ENCODE measurements at places on chromosomes 7 and 10.

DNA sequence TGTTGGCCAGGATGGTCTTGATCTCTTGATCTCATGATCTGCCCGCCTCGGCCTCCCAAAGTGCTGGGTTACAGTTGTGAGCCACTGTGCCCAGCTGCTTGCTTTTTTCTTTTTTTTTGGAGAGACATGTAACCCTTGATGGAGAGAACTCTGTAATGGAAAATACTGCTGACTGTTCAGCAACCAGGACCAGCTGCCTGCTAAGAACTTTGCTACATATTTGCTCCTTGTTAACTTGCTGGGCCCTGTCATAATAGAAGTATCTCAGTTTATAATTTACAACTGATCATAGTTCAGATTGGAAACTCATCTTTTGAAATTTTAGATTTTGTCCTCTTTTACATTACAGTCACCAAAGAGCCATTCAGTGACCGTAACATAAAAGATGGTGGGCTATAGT lies 34.9 kb downstream of the TASOR2 start:
- no peak for DNase-seq

GRCh38 chr10:118901906-118902305 lies 127.6 kb upstream of the NANOS1 start:
- no peak for DNase-seq

DNA sequence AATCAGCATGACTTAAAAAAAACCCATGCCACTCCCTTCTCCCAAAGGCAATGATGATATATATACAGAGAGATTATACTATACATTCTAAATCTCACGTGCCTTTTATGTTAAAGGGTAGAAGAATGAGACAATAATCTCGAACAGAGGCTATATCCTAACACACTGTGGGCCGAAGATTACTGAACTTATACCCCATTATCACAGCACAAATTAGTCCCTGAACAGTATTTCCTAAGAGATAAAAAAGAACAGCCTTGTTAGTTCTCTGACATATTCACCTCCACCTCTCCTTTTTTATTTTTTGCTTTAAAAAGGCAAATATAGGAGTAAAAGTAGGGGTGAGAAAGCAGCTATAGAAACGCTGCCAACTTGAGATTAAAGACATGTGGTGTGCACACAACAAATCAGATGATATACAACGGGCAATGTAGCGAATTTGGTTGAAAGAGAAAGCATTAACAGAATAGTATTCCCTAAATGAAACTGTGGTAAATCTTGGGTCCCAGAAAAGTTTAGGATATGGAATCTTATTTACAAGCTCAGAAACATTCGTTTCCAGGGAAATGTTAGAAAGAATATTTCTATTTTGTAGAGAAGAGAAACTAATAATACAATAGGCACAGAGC lies 69.5 kb downstream of the JMJD1C start:
- DNase-seq, result no peak

DNA sequence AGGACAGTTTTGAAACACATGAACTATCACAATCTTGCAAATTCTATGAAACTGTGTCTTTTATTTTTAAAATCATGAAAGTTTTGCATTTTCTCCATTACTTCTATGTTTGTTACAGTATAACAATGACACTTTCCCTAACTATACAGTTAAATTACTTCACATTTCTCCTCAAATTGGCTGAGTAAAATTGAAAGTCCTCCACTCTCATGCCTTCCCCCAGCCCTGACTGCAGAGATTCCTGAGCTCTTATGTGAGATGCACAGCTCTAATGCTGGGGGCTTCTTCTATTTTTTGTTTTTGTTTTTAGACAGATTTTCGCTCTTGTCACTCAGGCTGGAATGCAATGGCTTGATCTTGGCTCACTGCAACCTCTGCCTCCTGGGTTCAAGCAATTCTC lies 22.7 kb upstream of the MAP3K8 start:
- DNase-seq, result no peak

DNA sequence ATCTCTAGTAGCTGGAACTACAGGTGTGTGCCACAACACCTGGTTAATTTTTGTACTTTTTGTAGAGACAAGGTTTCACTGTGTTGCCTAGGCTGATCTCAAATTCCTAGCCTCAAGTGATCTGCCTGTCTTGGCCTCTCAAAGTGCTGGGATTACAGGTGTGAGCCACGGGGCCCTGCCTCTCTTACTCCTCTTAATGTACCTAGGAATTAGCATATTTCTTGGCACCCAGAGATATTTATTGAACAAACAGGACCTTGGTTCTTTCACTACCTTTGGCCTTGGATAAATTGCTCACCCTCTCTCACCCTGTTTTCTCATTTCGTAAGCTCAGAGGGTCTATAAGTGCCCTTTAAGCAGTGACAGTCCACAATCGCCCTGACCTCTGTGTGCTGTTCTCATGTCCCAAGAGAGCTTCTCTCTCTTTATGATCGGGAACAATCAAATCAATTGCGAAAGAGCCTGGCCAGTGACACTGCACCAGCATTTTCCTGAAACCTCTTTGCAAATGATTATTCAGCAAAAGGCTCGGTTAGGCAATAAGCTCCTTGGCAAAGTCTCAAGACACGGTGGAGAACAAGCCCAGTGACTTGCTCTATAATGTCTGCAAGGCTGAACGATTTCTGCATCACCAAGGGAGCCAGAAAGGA lies 117.7 kb downstream of the APBB1IP start:
- no peak for DNase-seq

DNA sequence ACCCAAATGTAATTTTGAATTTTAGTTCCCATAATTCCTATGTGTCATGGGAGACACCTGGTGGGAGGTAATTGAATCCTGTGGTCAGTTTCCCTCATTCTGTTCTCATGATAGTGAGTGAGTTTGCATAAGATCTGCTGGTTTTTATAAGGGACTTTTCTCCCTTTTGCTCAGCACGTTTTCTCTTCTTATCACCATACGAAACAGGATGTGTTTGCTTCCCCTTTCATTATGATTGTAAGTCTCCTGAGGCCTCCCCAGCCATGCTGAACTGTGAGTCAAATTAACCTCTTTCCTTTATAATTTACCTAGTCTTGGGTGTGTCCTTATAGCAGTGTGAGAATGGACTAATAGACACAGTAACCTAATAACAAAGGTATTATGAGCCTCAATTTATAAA lies 36.1 kb upstream of the ZNF736 start:
- no peak for DNase-seq

DNA sequence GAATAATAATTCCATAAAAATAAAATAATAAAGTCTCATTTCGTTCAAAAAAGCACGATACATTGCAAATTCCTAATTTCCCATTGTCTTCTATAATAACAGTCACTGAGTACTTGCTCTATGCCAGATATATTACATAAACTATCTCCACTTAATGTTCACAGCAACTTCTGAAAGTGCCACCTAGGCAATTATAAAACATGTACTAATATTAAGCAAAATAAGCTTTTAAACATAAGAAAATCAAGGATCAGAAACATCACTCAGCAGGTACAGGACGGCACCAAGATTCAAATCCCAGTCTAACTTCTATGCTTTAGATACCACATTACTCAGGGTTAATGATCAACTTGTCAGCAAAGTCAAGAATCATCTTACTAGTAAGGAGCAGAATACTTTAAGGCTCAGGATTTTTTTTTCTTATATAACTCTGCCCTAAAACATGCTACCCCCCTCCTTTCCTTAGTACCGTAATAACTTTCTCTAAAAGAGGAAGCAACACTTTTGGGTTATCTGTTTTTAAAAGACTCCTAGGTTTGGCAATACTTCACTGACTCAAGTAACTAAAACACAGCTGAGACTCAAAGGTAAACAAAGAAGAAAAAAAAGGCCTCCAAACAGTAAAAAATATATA lies 51.3 kb downstream of the USP6NL start:
- DNase-seq, result no peak

DNA sequence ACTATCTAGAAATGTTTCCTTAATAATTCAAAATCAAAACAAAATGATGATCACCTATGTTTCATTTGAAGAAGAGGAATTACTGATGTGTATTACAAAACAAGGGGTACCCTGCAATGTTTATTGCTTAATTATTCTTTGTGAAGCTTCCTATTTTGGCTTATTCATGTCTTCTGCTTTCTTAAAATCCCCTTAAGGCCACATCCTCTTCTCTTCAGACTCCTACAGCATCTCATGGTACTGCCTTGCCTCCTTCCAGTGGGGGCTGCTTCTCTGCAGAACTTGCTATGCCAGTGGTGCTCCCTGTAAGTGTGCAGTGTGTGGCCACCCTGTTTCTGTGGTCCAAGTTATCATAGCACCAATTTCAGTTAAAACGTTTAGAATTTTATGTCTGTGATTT lies 35.0 kb downstream of the CCDC146 start:
- DNase-seq, result no peak

GRCh38 chr10:3231951-3232730 lies 59.6 kb upstream of the PITRM1 start:
- DNase-seq, result no peak

- no peak for DNase-seq
Observed at GRCh38 chr10:77062381-77062780, 575.2 kb downstream of the KCNMA1 start.

- no peak for DNase-seq
Observed at GRCh38 chr10:9188022-9188810, 1133.7 kb downstream of the GATA3 start.

GRCh38 chr10:33893506-33893905 lies 559.0 kb upstream of the NRP1 start:
- DNase-seq, result no peak

- DNase-seq, result no peak
Observed at GRCh38 chr7:13099154-13099795, 411.8 kb downstream of the ARL4A start.

- DNase-seq, result peak; percentile 48
Observed at GRCh38 chr10:122703483-122704448, 4.1 kb upstream of the C10orf120 start.

- DNase-seq, result no peak
Observed at GRCh38 chr7:90701771-90702170, 105.7 kb downstream of the CDK14 start.

- DNase-seq, result no peak
Observed at GRCh38 chr10:70715853-70716795, 43.8 kb downstream of the ADAMTS14 start.

GRCh38 chr7:20329389-20330238 lies 1.1 kb upstream of the ITGB8 start:
- DNase-seq, result no peak

GRCh38 chr10:29007748-29008610 lies 280.9 kb upstream of the LYZL1 start:
- DNase-seq, result no peak

DNA sequence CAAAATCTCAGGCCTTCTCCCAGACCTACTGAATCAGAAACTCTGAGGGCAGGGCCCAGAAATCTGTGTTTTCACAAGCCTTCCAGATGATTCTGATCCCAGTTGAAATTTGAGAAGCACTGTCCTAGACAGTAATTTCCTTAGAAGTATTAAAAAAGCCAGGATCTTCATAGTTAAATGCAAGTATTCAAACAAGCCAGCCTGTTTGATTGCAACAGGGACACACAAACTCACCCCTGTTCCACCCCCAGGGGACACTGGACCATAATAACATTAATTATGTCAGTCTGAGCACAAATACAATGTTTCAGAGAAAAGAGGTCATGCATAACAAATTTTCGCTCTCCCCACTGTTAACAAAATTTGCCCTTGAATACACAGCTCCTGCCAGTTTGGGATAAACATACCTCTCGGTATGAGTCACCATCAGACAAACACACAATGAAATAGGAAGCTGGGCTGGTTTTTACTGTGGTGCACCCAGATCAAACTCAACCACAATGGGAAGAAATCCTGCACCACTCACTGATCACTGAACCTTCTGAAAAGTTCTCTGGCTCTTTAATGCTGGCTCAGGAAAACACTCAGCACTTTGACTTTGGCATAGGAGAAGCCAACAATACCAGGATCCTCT lies 34.3 kb downstream of the ABLIM1 start:
- DNase-seq, result no peak

DNA sequence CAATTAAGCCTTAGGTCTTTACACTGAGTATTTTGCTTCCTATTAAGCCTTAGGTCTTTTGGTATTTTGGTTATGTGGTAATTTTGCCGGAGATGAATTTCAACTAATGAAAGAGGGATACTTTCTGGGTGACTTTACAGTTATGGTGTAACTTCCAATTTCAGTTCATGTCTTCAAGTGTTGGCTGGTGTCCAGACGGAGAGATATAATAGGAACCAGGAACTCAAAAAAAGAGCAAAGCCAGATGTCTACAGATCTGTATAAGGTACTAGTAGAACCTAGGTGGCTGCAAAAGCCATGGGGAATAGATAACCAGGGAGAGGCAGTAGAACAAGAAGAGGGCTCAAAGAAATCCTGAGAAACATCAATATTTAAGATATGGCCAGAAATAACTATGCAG lies 12.3 kb downstream of the ERCC6 start:
- DNase-seq, result no peak

GRCh38 chr7:37516664-37517063 lies 68.0 kb upstream of the ELMO1 start:
- DNase-seq, result no peak

GRCh38 chr7:69906283-69906995 lies 308.2 kb downstream of the AUTS2 start:
- DNase-seq, result no peak

GRCh38 chr10:116239229-116239628 lies 33.8 kb downstream of the GFRA1 start:
- DNase-seq, result no peak

All from activated CD4-positive, alpha-beta T cell treated with anti-CD3 and anti-CD28 coated beads, Interleukin-2, amount 50 U/mL, for 1 hour (primary cell).